ENCODE measurements at places on chromosomes 2 and 18.
A peak's percentile ranks its signal among the peaks of the same experiment; 100 is the strongest.

DNA sequence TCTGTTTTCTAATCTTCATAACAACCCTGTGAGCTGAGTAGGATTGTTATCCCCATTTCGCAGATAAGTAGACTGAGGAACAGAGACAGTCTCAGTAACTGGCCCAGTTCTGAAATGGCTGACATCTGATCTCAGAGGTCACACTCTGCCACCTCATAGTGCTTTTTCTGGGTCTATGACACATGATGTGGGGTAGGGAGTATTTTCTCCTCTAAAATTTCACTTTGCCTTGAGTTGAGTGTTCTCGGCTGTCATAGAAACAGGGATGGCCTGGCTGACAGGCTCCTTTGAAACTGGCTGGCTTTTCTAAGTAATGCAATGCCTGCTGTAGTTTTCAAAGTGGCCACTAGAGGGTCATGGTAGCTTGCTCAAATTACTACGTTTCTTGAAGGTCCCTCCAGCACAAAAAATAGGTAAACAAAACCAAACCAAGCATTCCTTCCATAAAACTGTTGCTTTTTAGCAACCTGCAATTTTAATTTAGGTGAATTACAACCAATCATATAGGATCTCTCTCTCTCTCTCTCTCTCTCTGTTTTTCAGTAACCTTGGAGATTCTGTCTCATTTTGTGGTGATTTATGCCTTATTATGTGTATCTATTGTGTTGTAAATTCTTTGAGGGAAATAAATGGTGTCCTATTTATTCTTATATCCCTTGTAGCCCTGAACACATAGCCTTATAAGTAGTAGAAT lies 84.2 kb upstream of the TTN start:
- peak; percentile 36 for DNase-seq

DNA sequence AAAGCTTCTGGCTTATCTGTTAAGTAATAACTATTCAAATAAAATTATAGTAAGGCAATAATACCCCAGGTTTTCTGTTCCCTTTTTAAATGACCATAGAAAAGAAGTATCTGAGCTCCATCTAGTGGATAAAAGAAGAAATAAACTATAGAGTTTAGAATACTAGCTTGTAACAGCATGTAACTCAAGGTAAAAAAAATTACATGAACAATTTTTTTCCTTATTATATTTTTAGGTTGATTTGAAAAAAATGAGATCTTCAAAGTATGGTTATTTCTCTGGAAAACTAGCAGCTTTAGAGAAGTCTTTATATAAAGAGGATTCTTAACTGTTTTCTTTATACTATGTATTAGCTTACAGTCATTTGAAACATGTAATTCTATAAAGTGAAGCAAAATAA lies 58.1 kb downstream of the NCKAP1 start:
- DNase-seq, result no peak

GRCh38 chr18:63142594-63143225 lies 176.9 kb downstream of the BCL2 start:
- DNase-seq, result no peak

GRCh38 chr2:38374984-38375383 lies 2.1 kb downstream of the ATL2 start:
- no peak for DNase-seq

GRCh38 chr18:36829362-36830157 lies 633 bp downstream of the KIAA1328 start:
- DNase-seq, result no peak

DNA sequence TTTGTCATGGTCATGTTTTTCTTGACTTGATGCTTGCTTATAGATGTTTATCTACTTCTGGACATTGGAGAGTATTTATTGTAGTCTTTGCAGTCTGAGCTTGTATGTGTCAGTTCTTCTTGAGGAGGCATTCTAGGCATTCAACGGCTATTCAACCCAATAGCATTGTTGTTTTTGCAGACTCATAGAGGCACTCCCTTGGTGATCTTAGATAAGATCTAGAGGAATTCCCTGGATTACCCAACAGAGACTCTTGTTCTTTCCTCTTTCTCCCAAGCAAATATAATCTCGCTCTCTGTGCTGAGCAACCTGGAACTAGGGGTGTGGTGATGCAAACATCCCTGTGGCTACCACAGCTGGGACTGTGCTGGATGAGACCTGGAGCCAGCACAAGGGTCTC lies 40.4 kb downstream of the SYT4 start:
- no peak for DNase-seq

- no peak for DNase-seq
Measured at GRCh38 chr2:211673133-211673905, 865.3 kb downstream of the ERBB4 start.

DNA sequence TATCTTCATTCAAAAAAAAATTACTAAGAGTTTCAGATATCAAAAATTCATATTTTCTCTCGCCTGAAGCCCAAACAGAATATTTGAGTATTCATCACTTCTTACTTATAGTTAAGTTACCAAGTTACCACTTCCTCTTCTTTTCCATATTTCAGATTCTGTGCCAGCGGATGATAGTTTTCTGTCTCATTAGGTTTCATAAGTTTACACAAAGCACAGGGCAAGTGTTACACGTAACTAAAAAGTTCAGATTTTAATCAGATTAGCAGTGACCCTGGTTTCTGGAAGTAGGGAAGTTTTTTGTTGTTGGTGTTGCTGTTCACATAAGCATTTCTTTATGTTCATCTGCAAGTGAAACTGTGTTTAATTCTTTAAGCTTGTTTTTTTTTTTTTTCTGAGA lies 10.2 kb downstream of the AFTPH start:
- DNase-seq, result no peak

GRCh38 chr2:70029814-70030409 lies 57.4 kb upstream of the PCBP1 start:
- DNase-seq, result no peak

GRCh38 chr2:96534701-96535181 lies 1.8 kb upstream of the ARID5A start:
- DNase-seq, result no peak

GRCh38 chr2:148527488-148528340 lies 116.8 kb upstream of the EPC2 start:
- no peak for DNase-seq

GRCh38 chr18:24683925-24684324 lies 223.5 kb downstream of the HRH4 start:
- DNase-seq, result no peak

GRCh38 chr2:181957668-181958067 lies 28.0 kb upstream of the PPP1R1C start:
- DNase-seq, result no peak

- no peak for DNase-seq
Measured at GRCh38 chr18:79538635-79539034, 141.0 kb upstream of the CTDP1 start.

GRCh38 chr2:167209784-167210183 lies 321.5 kb downstream of the XIRP2 start:
- no peak for DNase-seq

DNA sequence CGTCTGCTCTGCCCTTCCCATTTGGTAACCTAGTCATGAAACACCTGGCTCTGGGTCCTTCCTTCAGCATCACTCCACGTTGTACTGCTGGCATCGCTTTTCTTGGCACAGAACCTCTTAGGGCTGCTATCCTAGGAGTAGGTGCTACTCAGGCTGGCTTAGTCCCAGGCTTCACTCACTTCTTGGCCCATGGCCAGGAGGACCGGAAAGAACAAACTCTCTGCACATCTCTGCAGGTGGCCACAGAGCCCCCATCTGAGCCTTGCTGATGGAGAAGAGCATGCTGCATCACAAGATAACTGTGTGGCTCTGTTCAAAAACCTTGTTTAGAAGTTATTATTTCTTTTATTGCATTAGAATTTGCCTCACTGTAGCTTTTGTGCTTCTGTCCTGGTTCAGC lies 447.2 kb upstream of the TNP1 start:
- no peak for DNase-seq

GRCh38 chr2:227765788-227766372 lies 20.2 kb downstream of the SCYGR8 start:
- no peak for DNase-seq

- no peak for DNase-seq
Measured at GRCh38 chr2:48449073-48449840, 80.7 kb upstream of the STON1 start.

- no peak for DNase-seq
Measured at GRCh38 chr2:181528441-181528840, 71.3 kb downstream of the ITGA4 start.

GRCh38 chr2:238742066-238742465 lies 105.8 kb upstream of the TWIST2 start:
- no peak for DNase-seq

- DNase-seq, result no peak
Measured at GRCh38 chr18:3097082-3097481, 84.1 kb upstream of the LPIN2 start.

- DNase-seq, result no peak
Measured at GRCh38 chr18:63312737-63313395, 6.7 kb downstream of the BCL2 start.

GRCh38 chr18:35369126-35369525 lies 8.0 kb downstream of the ZNF396 start:
- DNase-seq, result no peak

- DNase-seq, result no peak
Measured at GRCh38 chr2:240319221-240319854, 116.1 kb upstream of the GPC1 start.

DNA sequence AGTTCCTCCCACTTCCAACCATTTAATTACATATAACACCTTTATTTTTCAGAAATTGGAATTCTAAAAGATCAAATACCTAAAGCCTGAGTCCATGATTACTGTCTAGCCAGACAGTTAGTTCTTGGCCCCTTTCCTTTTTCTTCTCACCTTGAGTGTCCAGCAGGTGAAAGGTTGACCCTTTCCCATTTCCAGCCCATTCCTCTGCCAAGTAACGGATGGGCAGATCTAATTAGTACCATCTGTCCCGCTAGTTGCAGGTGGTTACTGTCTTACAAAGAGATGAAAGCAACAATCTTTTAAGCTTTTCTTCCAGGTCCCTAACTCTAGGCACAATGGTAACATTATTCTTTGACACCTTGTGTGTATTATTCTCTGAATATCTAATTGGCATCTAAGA lies 506.7 kb downstream of the ARHGAP15 start:
- no peak for DNase-seq

DNA sequence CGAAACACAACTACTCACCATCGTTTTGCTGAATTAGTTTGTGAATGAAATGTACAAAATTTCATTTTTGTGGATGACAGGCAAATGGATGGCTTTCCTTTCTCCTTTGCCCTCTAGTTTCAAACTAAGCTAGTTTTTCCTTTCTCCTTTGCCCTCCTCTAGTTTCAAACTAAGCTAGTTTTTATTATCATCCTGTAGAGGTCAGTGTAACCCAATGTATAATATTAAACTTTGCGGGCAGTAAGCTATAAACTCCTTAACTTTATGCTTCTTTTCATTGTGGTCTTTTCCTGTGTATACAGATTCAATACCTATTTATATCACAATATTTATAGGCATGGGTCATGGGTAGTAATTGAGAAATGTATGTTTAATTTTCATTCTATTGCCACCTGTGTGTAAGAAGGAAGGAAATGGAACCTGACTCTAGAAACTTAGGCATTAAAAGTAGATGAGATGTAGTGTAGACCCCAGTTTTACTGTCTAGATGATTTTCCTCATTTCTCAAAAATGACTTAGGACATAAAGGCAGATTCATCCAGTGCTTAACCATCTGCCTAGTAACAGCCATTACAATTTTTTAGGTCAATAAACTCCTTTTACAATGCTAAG lies 58.1 kb downstream of the MAP3K19 start:
- DNase-seq, result no peak

GRCh38 chr2:75605770-75606529 lies 40.6 kb upstream of the MRPL19 start:
- DNase-seq, result no peak

GRCh38 chr18:58578835-58579560 lies 49.9 kb downstream of the ALPK2 start:
- no peak for DNase-seq

- no peak for DNase-seq
Measured at GRCh38 chr2:63073994-63074393, 23.4 kb downstream of the OTX1 start.

GRCh38 chr18:44946529-44947113 lies 265.9 kb downstream of the SETBP1 start:
- DNase-seq, result no peak

DNA sequence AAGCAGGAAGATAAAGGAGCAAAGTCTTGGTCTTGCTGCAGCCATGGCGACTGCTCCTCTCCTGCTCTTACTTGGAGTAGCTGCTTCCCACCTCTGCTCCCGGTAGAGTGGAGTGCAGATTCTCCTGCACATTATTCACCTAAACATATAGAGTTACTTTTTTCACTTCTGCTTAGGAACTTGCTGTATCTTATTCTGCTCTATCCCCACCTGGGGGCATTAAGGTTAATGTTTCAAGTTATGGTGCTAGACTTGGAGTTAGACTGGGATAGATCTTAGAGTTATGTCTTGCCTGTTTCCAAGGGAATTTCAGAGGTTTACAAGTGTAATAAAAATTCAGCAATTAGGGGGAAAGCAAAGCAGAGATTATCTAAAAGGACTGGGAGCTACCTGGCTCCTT lies 144.2 kb downstream of the SETBP1 start:
- DNase-seq, result no peak

DNA sequence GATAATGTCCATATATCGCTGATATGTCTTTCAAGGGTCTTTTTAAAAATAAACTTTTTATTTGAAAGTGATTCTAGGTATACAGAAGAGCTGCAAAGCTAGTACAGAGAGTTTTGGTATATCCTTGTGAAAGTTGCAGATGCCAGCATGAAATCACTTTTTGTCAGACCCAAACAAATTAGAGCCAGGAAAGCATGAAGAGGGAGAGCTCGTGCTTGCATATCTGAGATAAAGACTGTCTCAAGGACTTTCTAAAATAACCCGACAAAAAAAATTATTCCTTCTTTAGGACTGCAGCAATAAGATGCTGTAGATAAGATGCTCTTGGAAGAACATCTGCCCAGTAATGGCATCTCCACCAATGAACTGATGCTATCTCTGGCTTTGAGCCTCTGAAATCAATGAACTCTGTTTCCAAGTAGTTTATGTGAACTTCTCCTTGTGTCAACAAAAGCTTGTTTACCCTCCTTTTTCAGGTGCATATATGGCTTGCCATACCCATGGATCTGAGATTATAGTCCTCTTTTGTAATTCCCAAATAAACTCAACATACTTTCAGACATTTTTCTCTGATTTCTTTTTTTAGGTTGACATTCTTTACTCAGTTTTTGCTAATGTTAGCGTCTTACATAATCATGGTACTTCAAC lies 774.6 kb upstream of the FAM98A start:
- no peak for DNase-seq

DNA sequence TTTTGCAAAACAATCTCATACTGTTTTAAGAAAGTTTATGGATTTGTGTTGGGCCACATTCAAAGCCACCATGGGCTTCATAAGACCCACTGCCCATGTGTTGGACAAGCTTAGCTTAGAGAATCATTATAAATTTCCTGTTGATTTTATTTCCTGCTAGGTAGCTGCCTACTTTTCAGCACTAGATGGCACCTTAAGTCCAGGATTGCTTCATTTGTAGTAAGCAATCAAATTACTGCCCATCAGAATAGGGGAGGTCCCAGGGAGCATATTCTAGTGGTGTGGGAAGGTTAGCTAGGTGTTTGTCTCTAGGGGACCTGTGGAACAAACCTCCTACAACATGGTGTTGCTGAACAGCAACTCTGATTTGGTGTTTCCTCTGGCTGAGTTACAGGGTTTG lies 11.0 kb upstream of the DCDC2C start:
- no peak for DNase-seq

- no peak for DNase-seq
Measured at GRCh38 chr2:238166391-238167343, 7.9 kb downstream of the ERFE start.

- no peak for DNase-seq
Measured at GRCh38 chr2:84749442-84749841, 131.4 kb downstream of the TRABD2A start.
